ENCODE measurements at places on chromosomes 11 and 22. TPM values are rescaled to one million over a fixed set of nuclear protein-coding genes. Genes with fewer than 3 reads are reported as not detected.

The HSPB2 gene
- 11.6 TPM for total RNA-seq

- no peak for DNase-seq
Observed at GRCh38 chr11:65862191-65862735, 2.0 kb downstream of the MUS81 start.

DNA sequence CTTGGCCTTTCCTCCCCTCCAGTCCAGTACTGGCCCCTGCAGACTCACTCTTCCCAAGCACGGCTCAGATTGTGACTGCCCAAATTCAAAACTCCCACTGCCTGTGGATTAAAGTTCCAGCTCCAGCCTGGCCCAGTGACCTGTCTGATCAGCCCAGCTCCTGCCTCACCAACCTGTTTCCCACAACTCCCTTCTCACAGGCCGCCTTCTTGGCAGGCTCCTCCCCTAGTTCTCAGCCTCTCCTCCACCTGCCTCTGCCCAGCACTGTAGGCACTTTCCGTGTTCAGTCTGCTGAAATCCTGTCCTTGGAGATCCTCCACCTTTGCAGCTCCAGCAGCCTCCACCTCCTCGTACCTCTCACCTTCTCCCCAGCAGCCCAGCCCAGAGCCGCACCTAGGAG lies 68.6 kb downstream of the MICAL2 start:
- DNase-seq, result no peak

GRCh38 chr11:85854212-85854556 lies 999 bp upstream of the CCDC83 start:
- DNase-seq, result no peak

GRCh38 chr11:68271023-68271780 lies 571 bp downstream of the C11orf24 start:
- DNase-seq, result peak; percentile 84

GRCh38 chr11:110988671-110989070 lies 256.9 kb upstream of the POU2AF2 start:
- DNase-seq, result no peak

DNA sequence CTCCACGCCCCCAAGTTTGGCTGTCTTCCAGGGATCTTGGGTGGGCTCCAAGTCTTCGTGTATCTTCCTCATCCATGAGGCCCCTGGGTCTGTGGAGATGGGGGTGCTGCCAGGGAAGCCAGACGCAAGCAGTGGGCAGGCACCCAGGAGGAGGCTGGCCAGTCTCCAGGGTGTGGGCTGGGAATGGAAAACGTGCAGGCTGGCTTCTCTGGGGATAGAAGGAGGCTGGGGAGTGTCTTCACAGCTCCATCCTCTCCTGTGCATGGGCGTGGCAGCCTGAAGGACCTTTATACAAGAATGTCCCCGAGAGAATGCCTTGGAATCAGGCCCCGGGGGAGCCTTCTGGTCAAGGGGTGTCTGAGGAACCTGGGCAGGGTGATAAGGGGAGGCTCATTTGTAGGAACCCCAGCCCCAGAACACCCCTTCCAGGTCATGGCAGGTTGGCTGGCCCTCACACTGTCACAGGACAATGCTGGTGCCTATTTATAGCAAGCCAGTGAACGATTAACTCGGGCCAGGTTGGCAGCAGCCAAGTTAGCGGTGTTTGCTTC lies 14.0 kb downstream of the SGSM1 start:
- peak; percentile 81 for DNase-seq

Measured in posterior vena cava (tissue), 2 donors.